ENCODE measurements at places on chromosomes 13 and 19.

DNA sequence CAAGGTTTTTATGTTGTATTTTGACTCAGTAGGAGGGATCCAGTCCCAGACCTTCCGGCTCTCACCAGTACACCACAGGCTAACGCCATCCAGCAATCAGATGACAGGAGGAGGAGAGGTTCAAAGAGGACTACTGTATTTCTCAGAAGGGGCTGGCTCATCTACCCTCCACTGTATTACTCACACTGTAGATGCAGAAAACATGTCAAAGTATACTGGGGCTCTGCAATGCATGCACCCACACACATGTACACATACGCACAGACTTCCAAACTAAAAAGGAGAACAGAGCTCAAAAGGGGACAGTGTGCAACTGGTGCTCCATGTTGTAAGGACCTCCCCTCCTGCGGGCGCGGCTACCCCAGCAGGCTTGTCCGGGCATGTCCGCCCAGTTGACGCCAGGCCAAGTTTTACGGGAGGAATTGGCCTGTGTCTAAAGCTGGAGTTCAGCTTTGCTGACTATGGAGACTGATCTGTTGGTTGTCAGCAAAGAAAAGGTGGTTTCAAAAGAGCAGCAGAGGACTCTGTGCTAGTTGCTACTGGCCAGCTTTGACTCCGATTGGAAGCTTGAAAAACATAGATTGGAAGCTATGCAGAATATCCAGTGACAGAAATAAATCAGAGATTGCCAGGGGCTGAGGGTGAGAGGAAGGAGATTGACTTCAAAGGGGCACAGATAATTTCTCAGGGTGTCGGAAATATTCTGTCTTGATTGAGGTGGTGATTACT, 314.2 kb downstream of the DLEU7 start:
- no peak for DNase-seq

GRCh38 chr13:70729369-70729768, 621.1 kb upstream of the KLHL1 start:
- no peak for DNase-seq

GRCh38 chr19:39969266-39969665, 1.7 kb upstream of the PSMC4 start:
- DNase-seq, result no peak

DNA sequence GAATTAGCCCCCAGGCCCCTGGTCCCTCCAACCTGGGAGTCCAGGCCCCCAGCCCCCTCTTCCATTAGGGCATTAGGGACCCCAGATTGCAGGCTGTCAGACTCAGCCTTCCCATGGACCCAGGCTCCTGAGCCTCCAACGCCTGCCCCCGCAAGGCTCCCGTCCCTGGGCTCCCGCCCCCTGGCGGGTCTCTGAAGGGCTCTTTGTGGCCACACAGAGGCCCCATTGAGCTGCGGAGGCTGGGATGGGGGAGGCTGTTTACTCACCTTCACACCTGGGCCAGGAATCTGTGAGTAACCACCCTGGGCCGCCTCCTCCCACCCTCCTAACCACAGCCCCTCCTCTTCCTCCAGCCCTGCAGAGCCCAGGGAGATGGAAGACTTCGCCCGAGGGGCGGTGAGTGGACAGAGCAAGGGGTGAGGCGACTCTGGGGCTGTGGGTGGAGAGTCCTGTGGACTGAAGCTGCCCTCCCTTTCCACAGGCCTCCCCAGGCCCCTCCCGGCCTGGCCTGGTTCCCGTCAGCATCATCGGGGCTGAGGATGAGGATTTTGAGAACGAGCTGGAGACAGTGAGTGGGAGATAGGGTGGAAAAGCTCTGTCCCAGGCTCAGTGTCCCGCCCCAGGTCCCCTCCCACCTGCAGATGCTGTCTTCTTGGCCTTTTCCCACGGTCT, 4.9 kb downstream of the ARHGEF1 start:
- DNase-seq, result peak; percentile 83

- no peak for DNase-seq
Measured at GRCh38 chr19:44677019-44677811, 5.9 kb downstream of the CEACAM19 start.

- no peak for DNase-seq
Measured at GRCh38 chr13:48121733-48122132, 26.8 kb upstream of the MED4 start.

Measured in activated CD4-positive, alpha-beta T cell treated with anti-CD3 and anti-CD28 coated beads for 24 hours (primary cell).